ENCODE measurements at places on chromosomes 12 and 14.

DNA sequence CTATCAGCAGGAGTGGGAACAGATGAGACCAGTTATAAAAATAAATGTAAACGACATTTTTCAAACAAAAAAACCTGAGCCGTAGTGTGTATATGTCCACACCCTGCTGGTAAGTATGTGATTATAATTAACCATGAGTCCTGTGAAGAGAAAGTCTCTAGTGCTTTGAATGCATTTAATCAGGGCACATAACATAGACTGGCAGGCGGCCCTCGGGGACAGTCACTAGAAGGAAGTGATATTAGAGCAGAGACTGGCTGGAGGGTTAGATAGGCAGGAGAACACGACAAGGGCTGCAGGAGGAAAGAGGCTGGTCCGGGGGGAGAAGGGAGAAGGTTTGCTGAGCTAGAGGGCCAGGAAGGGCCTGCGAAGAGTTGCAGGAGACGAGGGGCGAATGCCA, 23.8 kb upstream of the ELK3 start:
- DNase-seq, result no peak

- DNase-seq, result no peak
Measured at GRCh38 chr12:120010661-120011230, 21.7 kb downstream of the BICDL1 start.

DNA sequence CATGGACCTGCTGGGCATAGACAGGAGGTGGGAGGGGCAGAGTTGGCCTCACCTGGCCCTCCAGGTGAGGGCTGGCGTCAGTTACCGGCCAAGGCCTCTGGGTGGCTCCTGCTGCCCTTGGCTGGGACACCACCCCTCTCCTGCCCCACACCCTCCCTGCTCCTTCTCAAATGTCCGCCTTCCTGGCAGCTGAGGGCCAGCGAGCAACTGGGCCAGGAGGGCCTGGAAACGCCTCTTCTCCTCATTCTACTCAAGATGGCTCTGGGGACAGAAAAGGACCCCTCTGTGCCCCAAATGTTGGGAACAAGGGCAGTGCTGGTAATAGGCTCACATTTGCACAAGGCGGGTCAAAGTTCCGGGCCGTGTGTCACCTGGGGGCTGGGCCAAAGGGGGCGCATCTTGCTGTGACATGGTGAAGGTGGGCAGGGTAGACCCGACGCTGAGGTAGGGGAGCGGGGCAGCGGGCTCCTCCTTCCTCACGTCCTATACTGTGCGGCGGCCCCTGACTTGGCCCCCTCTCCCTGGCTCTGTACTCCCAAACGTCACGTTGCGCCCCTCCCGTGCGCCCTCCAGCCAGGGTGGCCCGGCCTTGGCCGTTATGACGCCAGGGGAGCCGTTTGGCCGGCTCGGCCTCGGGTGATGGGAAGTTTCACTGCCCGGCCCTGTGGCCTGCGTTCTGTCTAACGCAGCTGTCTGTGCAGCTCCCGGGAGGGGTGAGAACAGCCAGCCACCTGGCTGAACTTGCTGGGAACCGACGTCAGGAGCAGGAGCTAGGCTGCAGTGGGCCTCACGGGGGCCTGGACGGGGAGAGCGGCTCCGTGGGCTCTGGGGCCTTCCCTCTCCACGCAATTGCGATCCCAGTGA, 18.0 kb upstream of the DLK1 start:
- DNase-seq, result no peak

GRCh38 chr12:119230807-119231206, 52.1 kb downstream of the HSPB8 start:
- DNase-seq, result no peak

DNA sequence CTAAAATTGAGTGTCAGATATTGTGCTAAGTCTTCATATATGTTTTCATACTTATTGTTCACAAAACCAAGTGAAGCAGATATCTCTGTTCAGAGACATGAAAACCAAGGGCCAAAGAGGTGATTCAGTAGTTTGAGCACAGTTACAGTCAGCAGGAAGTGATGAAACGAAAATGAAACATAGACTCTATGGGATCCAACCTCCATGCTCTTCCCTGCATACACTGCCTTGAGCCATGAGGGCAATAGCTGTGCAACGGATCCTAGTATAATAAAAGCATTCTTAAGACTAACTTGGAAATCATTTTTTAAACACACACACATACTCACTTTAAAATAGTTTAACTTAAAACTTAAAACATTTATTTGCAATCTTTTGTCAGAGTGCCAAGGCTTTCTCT, 27.9 kb downstream of the ESR2 start:
- no peak for DNase-seq

- no peak for DNase-seq
Measured at GRCh38 chr14:44979273-44979672, 17.3 kb downstream of the TOGARAM1 start.

GRCh38 chr12:118055865-118056773, 4.9 kb downstream of the WSB2 start:
- DNase-seq, result no peak

DNA sequence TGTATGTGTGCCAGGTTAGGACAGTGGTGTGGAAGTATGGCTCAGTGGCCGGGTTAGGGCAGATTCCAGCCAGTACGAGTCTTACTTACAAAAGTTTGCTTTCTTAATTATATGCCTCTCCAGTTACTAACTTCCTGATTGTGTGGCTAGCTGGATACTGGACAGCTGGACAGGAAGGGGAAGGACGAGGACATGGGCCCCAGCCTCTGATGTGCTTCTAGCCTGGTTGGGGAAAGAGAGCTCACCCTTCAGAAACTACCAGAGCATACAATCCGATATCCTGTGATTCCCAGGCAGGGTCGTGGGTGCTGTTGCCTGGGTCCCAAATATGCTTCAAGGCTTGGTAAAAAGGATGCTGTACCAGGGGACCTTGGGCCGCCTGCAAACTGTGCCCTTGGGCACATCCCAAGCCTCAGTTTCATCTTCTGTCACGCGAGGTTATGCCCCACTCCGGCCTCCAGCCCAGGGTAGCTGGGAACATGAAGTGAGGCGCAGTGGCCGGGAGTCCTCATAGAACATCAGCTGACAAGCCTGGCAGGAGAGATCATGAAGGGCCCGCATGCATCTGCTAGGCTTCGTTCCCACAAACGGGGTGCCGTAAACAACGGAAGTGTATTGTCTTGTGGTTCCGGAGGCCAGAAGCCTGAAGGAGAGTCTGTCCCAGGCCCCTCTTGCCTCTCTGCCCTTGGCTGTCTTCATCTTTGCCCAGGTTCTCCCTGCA, 23.2 kb upstream of the RIN3 start:
- no peak for DNase-seq

Measured in activated CD4-positive, alpha-beta memory T cell treated with anti-CD3 and anti-CD28 coated beads, Interleukin-2, amount 10 ng/mL, durations not matched to agents 7 days and 5 days (primary cell).